ENCODE measurements at places on chromosomes 13 and 19.
A peak's percentile ranks its signal among the peaks of the same experiment; 100 is the strongest.

- DNase-seq, result peak; percentile 52
Observed at GRCh38 chr13:53151336-53152056, 122.9 kb downstream of the OLFM4 start.

- no peak for DNase-seq
Observed at GRCh38 chr19:28971513-28971912, 241.4 kb downstream of the UQCRFS1 start.

DNA sequence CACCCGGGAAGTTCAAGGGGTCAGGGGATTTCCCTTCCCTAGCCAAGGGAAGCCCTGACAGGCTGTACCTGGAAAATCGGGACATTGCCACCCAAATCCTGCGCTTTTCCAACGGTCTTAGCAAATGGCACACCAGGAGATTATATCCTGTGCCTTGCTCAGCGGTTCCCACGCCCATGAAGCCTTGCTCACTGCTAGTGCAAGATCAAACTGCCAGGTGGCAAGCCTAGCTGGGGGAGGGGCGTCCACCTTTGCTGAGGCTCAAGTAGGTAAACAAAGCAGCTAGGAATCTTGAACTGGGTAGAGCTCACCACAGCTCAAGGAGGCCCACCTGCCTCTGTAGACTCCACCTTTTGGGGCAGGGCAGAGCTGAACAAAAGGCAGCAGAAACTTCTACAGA, 1794.5 kb downstream of the PCDH9 start:
- DNase-seq, result no peak

DNA sequence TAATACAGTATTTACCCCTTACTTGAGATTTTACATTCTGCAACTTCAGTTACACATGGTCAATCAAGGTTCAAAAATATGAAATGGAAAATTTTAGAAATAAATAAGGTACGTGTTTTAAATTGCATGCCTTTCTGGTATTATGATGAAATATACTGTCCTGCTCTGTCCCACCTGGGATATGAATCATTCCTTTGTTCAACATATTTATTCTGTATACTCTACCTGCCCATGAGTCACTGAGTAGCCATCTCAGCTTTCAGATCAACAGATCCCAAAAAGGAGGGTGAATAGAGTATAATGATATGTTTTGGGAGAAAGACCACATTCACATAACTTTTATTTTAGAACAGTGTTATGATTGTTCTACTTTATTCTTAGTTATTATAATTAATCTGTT, 37.8 kb downstream of the STOML3 start:
- DNase-seq, result no peak

DNA sequence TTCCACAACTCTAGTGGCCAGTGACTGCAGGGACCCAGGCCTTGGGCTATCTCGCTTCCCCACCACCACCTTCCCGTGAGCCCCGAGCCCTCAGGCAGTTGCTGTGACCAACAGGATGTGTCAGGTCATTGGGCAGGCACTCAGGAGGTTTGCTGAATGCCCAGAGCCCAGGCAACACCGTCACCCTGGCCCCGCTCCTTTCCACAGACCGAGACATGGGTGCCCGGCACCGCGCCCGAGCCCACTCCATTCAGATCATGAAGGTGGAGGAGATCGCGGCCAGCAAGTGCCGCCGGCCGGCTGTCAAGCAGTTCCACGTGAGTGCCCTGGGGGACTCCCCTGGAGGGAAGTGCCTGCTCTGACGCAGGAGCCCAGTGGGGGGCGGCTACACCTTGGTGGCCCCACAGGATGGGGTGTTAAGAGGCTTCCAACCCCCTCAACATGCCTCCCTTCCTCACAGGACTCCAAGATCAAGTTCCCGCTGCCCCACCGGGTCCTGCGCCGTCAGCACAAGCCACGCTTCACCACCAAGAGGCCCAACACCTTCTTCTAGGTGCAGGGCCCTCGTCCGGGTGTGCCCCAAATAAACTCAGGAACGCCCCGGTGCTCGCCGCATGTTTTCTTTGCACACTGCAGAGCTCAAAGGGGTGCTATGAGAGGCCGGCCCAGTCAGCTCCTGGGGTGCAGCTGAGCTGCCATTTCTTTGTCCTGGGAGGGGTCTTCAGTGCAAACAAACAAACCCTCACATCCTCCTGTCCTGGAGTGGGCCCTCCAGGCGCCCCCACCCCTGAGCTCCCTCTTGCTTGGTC, 3.2 kb downstream of the RPL18A start:
- no peak for DNase-seq
